ENCODE measurements at places on chromosomes 12 and 14.

DNA sequence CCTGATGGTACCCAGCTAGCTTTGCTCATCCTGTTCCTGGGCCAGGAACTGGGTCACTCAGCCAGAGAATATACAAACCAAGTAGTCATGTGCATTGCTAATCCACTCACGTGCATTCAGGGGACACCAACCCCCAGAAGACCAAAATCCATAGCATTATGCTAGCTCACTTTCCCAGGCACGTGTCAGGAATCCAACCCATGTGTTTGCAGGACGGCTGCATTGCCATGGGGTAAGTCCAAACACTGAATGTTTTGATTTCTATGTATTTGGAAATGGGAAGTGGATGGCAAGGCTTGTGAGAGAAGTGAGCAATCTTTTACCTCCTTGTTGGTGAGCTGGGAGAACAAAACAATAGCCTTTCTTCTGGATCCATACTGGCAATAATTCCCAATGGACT is 87.1 kb upstream of the FOXN3 start:
- DNase-seq: no peak

DNA sequence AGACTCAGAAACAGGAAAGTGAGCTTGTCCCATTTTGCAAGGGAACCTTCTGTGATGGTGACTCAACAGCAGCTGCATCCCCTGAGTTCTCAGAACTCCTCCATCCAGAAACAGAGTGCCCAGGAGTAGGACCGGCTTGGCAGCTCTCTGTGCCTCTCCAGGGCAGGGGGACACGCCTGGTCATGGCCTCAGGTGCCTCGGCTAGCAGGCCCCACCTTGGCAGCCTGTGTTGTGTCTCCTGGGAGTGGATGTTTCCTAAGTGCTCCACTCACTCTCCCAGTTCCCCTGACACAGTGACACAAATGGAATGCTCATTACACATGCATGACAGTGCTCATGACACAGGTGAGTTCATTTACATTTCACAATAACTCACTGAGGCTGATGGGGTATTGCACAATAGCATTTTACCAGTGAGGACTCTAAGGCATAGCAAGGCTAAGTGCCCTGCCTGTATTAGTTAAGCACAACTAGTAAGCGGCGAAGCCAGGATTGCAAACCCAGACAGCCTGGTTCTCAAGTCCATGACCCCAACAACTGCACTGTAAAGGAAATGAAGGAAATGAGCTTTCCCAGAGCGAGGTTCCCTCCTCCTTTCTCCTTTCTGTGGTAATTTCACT is 47.4 kb downstream of the CALM1 start:
- no peak for DNase-seq

- DNase-seq: peak; percentile 87
Observed at GRCh38 chr12:124914392-124915238, at the start of gene UBC. Gene UBC (minus strand): TSS chr12:124914650. CDS start chr12:124913771, 879 bp downstream.

- DNase-seq: no peak
Observed at GRCh38 chr14:22579236-22579635, 9.8 kb downstream of the DAD1 start.

- DNase-seq: no peak
Observed at GRCh38 chr12:52186118-52186840, 5.5 kb downstream of the KRT80 start.

- no peak for DNase-seq
Observed at GRCh38 chr12:109915171-109916040, 15.3 kb downstream of the TCHP start.

DNA sequence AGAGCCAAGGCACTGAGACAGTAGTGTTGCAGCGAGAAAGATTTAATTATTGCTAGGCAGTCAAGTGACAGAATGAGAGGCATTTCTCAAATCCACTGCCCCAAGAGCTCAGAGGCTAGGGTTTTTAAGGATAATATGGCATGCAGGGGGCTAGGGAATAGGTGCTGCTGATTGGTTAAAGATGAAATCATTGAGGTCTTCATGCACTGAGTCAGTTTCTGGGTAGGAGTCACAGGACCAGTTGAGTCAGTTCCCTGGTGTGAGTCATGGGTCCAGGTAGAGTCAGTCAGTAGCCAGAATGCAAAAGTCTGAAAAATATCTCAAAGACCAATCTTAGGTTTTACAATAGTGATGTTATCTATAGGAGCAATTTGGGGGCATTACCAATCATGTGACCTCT is 323.8 kb downstream of the RGS6 start:
- DNase-seq: peak; percentile 8

- no peak for DNase-seq
Observed at GRCh38 chr12:13282861-13283260, 86.3 kb downstream of the EMP1 start.

DNA sequence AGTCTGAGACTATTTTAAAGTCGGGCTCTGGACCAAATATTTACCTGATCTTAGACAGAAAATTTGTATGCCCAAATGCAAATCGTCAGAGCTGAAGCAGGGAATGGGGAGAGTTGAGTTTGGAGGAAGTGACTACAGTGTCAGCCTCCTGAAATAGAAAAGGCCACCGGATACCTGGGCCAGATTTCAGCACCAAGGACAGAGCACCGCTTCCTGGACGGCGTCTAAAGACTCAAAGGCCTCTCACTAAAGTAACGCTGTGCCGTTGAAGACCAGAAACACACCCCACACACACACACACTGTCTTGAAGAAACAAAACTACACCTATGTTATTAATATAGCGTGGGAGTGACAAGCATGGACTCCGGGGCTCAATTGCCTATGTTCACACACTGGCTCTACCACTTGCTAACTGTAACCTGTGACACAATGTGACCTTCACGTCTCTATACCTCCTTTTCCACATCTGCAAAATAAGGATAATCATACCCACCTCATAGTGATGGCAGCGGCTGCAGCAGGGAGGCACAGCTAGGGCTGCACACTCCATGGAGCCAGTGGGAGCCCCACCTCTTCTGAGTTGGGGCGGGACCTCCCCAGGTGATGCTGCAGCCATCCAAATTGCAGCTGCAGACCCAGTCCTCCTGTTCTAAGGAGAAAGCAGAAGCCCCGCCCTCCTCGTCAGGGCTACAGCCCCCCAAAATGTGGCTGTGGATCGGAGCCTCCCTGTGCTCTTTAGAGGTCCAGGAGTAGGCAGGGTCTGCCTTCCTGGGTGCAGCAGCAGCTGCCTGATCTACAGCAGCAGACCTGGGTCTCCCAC is 35.6 kb downstream of the KRT76 start:
- DNase-seq: peak; percentile 49

DNA sequence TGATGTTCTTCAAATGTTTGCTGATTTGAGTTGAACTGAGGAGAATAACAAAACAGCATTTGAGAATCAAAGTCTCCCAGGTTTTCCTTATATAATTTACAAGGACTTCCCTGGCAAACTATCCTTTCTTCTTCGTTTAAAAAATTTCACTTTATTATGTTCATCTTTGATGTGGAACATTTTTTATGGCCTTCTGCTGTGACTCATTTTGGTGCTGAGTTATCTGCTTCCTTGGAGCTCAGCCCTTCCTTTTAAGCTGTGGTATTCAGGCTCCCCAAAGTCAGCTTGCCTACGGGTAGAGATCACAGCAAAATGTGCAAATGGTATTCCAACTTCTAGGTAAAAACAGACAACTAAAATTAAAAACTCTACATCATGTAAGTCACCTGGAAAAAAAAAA is 1.4 kb upstream of the ANO4 start:
- no peak for DNase-seq

Data from T-helper 2 cell treated with Interferon-gamma antibody and Interleukin-4, amounts not matched to agents 5 μg/mL and 100 μg/mL, for 36 hours (primary cell).